ENCODE measurements at places on chromosomes 1 and 21.
A peak's percentile ranks its signal among the peaks of the same experiment; 100 is the strongest.

DNA sequence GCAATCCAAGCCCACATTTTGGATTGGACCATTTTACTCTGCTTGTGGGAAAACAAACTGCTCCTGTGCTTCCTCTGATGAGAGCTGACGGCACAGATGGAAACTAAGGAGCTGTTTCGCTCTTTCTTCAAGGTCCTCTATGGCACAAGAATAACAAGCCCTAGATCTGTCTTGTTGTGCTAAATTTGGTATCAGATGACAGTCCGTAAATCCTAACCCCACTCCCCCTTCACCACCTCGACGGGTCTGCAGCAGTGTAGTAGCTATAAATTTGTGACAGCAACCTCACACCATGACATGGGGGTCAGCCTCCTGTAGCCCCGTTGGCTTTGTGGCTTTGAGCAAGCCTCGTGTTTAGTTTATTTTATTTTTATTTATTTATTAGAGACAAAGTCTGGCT, 85.9 kb downstream of the ADSS2 start:
- DNase-seq: no peak

- DNase-seq: peak; percentile 33
These were observed 20.9 kb upstream of the RHBDL2 start for GRCh38 chr1:38962560-38962959.

- no peak for DNase-seq
These were observed 28.1 kb downstream of the DAP3 start for GRCh38 chr1:155717041-155717440.

DNA sequence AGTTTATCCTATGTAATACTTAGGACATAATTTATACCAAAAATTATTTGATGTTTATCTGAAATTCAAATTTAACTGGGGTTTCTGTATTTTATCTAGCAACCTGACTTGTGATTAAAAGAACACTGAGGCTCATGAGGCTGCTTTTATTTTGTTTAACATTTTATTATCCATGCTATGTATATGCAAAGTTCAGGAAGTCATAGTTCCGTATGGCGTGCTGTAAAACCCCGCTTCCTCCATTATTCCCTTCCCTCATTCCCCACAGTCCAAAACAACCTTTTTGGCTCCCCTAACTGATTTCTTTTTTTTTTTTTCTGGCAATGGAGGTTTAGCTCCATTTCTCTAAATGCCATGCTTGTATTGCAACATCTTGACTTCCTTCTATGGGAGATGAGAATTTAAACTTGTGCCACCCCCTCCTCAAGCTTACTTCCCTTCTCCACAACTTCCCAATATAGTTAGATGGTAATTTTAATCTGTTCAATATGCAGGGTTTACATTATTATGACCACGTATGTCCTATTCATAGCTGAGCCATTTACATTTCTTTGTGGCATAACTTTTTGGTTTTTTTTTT, 138.0 kb upstream of the DNAH14 start:
- DNase-seq: no peak

GRCh38 chr1:54811066-54811465, 9.9 kb upstream of the TTC22 start:
- DNase-seq: no peak

DNA sequence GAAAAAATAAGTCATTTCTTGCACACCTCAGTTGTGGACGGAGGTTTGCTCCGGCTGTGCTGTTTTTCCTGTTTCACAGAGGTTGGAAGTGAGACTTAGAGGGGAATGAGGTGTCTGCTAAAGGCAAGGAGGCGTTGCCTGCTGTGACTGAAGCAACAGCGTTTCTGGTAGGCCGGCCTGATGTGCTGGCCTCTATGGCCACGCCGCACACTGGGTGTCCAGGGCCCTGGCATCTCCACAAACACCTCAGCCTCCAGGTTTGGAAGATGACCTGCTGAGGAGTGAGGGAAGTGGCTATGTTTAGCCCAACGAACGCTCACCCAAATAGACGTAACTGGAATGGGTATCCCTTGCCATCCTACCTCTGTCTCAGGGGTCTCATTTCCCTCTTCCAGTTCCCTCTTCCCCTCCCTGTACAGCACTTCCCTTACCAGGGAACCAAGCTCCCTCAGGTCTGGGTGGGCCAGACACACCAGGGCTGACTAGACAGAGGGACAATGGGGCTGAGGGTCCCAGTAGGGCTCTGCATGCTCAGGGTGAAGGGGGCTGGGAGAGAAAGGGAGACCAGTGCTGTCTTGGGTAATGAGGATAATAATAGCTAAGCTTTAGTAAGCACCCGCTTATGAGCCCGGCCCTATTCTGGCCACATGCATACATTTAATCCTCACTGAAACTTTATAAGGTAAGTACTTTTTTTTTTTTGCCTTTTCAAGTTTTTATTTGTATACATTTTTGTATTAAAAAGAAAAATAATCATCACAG, 11.9 kb downstream of the CACNA1S start:
- no peak for DNase-seq

GRCh38 chr1:110385369-110385768, 5.5 kb downstream of the SLC16A4 start:
- DNase-seq: no peak

DNA sequence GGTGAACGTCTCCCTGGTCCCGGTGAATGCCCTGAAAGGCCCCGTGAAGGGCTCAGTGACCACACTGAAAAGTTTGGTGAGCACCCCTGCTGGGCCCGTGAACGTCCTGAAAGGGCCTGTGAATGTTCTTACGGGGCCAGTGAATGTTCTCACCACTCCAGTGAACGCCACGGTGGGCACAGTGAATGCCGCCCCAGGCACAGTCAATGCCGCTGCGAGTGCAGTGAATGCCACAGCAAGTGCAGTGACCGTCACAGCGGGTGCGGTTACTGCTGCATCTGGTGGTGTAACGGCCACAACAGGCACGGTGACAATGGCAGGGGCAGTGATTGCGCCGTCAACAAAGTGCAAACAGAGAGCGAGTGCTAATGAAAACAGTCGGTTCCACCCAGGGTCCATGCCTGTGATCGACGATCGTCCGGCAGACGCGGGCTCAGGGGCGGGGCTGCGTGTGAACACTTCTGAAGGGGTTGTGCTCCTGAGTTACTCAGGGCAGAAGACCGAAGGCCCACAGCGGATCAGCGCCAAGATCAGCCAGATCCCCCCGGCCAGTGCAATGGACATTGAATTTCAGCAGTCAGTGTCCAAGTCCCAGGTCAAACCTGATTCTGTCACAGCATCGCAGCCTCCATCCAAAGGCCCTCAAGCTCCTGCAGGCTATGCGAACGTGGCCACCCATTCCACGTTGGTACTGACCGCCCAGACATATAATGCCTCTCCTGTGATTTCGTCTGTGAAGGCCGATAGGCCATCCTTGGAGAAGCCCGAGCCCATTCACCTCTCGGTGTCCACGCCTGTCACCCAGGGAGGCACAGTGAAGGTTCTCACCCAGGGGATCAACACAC, 41.5 kb downstream of the ZBTB17 start:
- DNase-seq: no peak

GRCh38 chr1:23452011-23452411, 27.5 kb upstream of the TCEA3 start:
- DNase-seq: peak; percentile 98

DNA sequence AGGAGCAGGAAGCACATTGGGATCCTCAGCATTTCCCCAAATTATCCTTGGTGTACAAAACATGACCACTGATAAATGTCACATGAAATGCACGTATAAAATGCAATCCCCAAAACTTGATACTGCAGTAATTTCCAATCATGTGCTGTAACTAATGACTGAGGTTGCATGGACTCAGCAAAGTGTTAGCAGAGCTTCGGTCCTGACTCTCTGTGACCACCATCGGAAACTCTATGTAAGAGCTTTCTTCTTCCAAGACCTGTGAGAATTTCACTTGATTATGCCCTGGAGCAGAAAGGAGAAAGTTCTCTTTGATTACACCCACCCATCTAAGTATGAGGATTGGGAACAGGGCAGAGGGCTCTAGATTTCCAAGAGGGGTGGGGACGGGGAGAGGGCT, 908 bp downstream of the CD53 start:
- no peak for DNase-seq

- DNase-seq: no peak
These were observed 52.8 kb downstream of the DYRK1A start for GRCh38 chr21:37419228-37419906.

DNA sequence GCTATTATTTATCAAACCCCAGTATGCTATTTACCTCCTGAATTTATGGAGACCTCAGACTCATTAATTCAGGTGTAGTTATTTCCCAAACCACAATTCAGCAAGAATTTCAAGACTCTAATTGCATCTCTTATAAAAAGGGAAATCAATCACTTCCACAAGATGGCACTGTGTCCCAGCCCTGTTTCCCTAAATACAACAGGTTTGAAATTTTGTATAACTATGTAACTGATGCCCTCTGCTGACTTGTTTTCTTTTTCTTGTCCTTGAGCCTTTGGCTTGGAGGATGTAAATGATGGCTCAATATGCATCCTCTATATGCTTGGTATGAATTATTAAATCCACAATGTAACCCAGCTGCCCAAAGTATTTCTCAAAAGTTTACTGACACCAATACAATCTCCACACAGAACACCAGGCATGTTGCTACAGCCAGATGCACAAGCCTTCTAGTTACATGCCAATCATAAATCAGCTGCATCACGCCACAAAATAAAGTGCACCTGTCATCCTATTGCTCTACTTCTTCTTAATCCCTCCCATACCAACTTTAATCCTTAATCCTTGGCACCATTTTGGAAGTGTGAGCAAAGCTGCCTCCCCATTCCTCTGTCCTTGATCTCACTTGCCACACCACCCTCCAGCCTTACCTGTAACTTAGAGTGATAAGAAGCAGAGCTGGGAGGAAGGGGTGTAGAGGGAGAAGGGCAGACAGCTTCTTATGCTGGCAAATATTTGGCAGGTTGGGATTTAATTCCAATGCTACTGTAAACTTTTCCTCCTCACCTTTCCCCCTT, 9.0 kb downstream of the C1orf105 start:
- DNase-seq: peak; percentile 95

GRCh38 chr1:167168424-167168823, 52.3 kb upstream of the POU2F1 start:
- no peak for DNase-seq

DNA sequence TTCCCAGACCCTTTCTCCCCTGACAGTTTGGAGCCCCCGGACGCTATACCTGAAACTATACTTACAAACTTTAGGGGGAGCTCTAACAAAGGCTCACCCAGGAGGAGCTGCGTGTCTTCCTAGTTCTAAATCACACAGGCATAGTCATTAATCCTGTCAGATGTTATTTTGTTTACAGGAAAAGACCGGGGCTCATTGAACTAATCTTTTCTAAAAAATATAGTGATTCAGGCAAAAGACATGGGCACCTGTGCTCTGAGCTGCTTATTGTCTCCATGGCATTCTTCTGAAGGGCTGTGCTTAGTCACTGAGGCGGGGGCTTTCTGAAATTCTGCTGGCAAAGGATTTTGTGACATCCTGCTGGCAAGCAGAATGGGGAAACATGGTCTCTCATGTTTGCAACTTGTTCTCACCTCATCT, 1577.0 kb downstream of the NCAM2 start:
- peak; percentile 4 for DNase-seq

- no peak for DNase-seq
These were observed 90.6 kb upstream of the KCNJ15 start for GRCh38 chr21:38166173-38166535.

GRCh38 chr21:21200939-21201615, 202.9 kb downstream of the NCAM2 start:
- DNase-seq: no peak

DNA sequence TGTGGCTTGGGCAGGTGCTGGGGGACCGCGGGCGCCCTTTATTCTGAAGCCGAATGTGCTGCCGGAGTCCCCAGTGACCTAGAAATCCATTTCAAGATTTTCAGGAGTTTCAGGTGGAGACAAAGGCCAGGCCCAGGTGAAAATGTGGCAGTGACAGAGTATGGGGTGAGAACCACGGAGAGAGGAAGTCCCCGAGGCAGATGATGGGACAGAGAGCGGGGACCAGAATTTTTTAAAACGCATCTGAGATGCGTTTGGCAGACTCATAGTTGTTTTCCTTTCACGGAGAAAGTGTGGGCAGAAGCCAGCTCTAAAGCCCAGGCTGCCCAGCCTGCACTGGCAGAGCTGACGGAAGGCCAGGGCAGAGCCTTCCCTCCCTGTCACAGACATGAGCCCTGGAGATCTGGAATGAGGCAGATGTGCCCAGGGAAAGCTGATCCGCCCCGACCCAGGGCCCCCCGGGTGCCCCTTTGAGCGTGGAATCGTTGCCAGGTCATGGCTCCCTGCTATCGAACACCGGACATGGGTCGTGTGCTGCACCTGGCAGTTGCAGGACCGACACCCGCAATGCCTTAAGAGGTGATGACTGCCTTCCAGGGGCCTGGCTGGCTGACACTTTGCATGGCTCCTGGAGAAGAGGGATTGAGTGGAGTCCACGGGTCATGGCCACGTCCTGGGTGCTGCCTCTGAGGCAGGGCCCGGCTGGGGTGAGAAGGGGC, 6.5 kb upstream of the SLX9 start:
- no peak for DNase-seq

DNA sequence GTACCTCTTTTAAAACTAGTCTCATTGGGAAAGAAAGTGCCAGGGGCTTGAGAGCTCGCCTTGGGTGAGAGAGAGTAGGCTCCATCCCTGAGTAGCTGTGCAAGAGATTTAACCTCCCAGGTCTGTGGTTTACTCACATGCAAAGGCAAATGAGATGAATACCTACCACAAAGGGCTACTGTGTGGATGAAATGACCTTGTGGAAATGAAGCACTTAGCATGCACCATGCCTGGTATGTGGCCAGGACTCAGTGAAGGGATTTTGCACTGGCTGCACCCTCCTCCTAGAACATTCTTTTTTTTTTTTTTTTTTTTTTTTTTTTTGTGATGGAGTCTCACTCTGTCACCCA, 120.3 kb downstream of the PROX1 start:
- DNase-seq: no peak

GRCh38 chr1:203537806-203538464, 44.0 kb downstream of the OPTC start:
- DNase-seq: peak; percentile 10

DNA sequence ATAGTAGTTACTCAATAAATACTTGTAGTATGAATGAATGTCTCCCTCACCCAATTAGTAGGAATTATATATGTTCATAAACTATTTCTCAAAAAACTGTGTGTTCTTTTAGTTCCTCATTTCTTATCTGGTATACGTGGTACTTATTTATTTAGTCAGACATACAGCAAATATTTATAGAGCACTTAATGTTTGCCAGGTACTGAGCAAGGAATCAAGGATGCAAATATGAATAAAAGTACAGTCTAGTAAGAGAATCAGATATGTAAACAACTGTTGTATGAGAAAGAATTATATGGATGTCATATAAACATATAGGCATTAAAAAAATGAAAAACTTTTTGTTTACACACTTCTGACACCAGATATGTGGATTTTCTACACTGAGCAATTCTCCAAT, 58.5 kb downstream of the ATF6 start:
- no peak for DNase-seq

DNA sequence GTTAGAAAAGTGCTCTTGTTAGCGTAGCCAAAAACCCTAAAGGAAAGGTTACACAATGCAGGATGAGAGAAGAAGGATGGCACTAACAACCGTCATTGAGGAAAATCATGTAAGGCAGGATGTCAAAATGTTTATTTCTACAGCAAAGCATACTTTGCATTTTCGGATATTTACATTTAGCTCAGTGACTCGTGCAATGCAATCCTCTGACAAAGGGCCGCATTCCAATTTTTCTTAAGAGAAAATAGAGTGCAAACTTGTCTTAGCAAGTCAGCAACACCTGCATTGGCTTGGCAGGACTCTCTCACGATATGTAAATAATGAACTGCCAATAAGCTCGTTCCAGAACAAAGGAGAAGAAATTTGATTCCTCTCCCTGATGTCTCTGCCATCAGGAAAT, 33.3 kb downstream of the TIAM1 start:
- DNase-seq: no peak

Measured in HT-29 (cell line).